ENCODE measurements at places on chromosomes 16 and 17.

GRCh38 chr16:89052191-89052889 lies 41.3 kb upstream of the ACSF3 start:
- no peak for DNase-seq

DNA sequence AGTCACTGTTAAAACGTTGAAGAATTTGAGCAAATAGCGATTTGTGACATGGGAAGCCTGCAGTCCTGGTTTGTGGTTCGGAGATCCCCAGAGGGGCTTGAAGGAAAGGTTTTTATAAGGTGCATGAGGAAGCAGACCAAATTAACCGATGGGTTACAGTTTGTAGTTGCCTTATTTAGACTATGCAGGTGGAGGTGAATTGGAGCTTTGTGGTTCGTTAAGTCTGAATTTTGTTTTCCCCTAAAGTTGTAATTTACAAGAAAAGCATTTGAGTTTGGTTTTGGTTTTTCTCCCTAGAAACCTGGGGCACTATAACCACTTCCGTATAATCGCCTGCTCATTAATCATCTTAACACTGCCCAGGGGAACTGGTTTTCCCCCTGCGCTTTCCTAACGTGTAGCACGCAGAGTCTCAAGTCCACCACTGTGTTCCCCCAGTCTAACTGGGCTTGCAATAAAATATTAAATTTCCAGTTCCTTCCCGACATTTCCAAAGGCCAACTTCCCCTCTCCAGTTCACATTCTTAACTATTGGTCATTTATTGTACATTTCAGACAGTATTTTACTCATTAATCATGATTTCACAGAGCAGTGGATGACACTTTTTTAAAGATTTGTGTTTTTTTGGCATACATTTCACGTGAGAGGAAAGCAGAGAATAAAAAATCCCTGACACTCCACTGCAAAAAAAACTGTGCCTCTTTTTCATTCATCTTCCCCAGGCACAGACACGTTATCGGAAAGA lies 932 bp downstream of the ZNF267 start:
- no peak for DNase-seq

DNA sequence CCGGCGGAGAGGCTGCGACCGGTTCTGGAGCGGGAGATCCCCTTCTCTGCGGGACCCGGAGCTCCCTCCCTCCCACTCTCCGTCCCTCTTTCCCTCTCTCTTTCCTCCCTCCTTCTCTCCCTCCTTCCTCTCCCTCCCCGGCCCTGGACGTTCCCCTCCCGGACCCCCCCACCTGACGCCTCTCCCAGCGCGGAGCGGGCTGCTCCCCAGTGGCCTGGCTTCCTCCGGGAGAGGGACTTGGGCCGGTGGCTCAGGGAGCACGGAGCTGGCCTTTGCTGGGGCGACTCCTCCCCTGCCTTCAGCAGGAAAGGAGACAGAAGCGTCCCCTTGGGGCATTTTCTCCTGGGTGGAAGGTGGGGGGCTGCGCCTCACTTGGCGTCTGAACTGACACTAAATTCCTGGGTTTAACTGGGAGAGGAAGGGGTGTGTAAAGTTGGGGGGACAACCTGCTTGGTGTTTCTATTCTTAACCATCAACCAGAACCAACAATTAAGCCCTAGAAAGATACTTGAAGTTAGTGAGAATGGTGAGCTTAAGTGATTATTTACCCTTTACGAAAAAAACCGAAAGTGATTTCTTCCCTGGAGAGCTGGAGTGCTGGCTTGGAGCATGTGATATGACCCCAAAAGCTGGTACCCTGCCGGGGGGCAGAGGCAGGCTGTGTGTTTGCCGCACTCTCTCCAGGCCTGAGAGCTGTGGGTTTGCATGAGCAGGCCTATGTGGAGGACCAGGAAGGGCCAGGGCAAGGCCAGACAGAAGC lies 775 bp downstream of the SPIRE2 start:
- DNase-seq: no peak

DNA sequence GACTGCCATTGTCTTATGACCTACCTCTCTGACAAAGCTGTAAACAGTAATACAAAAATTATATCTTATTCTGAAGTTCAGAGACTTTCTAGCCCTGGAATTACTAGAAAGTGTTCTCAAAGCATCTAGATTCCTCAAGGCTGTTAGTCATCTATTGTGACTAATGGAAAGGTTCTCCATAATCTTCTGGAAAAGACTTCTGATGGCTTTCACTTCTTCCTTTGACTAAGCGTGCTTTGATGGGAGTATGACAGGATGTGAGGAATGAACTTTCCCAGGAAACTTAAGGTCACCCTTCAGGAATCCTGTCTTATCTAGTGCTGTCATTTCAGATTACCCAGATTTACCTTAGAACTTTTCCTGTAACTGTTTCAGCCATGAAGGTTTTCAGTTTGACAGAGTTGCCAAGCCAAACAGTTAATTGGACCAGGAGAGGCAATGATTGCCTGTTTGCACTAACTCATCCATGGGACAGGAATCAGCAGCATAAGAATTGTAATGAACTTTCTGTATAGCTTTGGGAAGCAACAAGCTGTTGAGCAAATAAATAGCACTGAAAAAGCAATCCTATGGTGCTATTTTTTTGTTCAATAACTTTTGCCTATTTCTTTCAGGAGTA lies 43.5 kb downstream of the AP2B1 start:
- DNase-seq: no peak

GRCh38 chr17:29154516-29155226 lies 25.5 kb downstream of the MYO18A start:
- no peak for DNase-seq

GRCh38 chr16:13923703-13924298 lies 3.8 kb downstream of the ERCC4 start:
- peak; percentile 50 for DNase-seq

DNA sequence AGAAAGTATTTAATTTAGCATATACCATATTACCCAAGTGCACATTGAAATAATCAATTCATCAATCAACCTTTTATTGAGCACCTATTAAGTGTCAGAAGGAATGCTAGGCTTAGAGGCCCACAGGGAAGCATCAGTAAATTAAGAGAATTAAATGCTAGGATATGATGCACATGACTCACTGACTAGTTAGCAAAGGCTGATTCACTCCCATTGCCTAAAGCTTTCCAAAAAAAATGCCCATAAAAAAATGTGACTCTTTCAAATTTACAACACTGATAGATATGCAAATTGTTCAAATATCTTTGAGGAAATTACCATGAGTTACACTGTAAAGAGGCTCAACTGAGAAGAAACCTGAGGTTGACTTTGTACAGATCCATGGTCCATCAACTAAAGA lies 883.3 kb downstream of the CDH11 start:
- no peak for DNase-seq

DNA sequence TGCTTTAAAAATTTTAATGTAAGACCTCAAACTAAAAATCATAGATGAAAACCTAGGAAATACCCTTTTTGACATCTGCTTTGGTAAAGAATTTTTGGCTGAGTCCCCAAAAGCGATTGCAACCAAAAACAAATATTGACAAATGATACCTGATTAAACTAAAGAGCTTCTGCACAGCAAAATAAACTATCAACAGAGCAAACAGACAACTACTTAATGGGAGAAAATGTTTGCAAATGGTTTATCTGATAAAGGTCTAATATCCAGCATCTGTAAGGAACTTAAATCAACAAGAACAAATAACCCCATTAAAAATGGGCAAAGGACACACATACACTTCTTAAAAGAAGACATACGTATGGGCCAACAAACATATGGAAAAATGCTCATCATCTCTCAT lies 242.5 kb downstream of the BCAS3 start:
- no peak for DNase-seq

DNA sequence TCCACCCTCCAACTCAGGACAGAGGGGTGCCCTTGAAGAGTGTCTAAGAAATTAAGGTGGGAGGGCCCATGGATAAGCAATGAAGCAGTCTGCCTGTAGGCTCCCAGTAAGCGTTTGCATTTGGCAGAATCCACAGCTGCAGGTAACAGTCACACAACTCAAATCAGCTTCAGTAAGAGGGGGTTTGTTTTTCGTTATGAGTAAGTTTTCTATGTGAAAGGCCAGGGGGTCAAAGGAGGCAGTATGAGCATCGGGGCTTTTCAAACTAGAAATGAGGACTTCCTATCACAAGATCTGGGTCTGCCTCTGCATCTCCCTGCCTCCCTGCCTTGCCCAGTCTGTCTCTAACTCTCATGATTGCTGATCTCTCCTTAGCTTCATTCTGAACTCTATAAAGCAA lies 128.1 kb upstream of the CCL2 start:
- no peak for DNase-seq

DNA sequence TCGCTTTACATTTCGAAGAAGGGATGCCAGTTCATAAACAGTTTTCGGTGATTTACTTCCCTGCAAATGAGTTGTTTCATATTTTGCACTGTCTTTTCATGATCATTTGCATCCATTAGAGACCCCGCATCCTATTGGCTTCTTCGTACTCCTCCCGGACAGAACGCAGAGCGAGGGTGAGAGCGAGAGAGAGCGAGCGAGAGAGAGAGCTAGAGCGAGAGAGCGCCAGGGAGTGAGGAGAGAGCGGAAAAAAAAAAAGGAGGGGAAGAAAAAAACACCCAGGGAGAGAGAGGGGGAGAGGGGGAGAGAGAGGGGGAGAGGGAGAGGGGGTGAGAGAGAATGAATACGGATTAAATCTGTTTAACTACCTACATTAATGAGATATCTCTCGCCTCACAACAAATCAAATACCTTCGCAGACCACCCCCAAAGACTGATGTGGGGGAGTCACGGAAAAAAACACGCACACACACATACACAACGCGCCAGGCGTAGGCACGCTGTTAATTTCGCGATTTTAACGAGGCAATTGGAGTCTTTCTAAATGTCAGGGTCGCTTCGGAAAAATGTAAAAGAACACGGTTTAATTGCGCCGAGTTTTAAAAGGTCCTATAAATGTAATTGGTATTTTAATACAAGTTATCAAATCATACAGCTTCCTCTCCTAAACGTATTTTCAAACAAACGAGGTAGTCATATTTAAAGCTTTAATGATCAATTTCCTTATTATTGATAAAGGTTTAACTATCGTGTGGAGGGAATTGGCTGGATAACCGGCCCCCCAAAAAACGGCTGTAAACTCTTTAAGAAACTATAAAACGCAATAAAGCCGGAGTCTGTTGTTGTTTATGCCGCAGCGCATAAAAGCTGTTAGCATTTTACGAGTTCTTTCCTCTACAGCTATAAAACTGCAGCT lies at the start of gene HOXB8:
Gene HOXB8, minus strand, starts transcription at position 246 of the 916 bp plus-strand sequence. CDS start 588 bp downstream, outside the sequence.
- no peak for DNase-seq

GRCh38 chr16:84414789-84415326 lies 46.5 kb downstream of the ATP2C2 start:
- DNase-seq: no peak

GRCh38 chr16:51146256-51146924 lies 4.7 kb downstream of the SALL1 start:
- DNase-seq: no peak

- DNase-seq: peak; percentile 81
Observed at GRCh38 chr17:81200695-81201580, 21.8 kb downstream of the CEP131 start.

DNA sequence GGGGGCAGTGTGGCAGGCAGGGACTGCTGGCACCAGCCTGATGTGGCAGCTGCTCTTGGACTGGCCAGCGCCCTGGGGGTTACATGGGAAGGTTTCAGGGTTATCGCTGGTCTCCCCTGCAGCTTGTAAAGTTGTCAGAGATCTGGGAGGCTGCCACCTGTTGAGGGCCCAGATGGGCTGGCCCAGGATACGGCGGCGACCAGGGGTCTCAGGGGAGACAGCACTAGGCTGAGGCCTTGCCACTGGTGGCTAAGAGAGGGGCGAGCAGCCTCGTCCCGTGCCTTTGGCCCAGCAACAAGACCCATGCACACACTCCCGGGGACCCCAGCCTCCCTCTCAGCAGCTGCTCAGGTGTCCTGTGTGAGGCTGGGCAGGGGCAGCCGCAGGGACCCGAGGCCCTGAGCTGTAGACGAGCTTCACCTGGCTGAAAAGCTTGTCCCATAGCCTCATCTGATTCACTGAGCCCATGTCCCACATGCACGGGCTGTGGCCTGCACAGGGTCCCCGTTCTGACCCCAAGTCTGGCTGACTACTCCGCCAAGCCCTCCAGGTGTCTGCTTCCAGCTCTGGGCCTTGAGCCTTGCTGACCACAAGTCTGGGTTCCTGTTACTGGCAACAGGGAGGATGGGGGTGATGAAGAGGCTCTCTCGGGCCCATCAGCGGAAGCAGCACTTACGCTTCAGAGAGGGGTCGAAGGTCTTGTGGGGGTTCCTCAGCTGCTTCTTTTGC lies 6.2 kb downstream of the DUS1L start:
- no peak for DNase-seq

- DNase-seq: peak; percentile 84
Observed at GRCh38 chr17:40303009-40303657, 5.8 kb upstream of the RARA start.

GRCh38 chr17:81396278-81396721 lies 1.0 kb downstream of the BAHCC1 start:
- no peak for DNase-seq

- no peak for DNase-seq
Observed at GRCh38 chr16:83692224-83692623, 115.6 kb upstream of the HSBP1 start.

DNA sequence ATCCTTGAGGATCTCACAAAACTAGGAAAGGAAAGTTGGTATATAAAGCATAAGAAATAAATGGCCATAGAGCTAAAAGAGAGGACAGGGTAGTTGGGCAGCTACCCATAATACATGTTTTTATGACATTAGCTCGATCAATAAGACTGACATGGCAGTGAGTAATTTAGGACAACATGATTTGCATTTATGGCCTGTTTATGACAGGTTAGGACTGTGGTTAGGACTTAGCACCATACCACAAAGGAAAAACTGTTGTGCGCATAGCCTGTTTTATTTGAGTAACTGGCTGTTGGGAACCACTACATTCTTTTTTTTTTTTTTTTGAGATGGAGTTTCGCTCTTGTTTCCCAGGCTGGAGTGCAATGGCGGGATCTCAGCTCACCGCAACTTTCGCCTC lies 18.0 kb upstream of the TRIM37 start:
- DNase-seq: no peak

GRCh38 chr16:62829084-62829483 lies 792.8 kb upstream of the CDH8 start:
- no peak for DNase-seq

GRCh38 chr17:68205808-68206720 lies 41.8 kb upstream of the AMZ2 start:
- DNase-seq: no peak

GRCh38 chr16:69839240-69839688 lies 77.1 kb downstream of the WWP2 start:
- peak; percentile 12 for DNase-seq

- peak; percentile 45 for DNase-seq
Observed at GRCh38 chr17:74220946-74221818, 7.8 kb downstream of the TTYH2 start.

- no peak for DNase-seq
Observed at GRCh38 chr16:7910116-7910515, 577.5 kb downstream of the RBFOX1 start.
